ENCODE measurements at places on chromosomes 1 and 21. TPM values are rescaled to one million over a fixed set of nuclear protein-coding genes. Genes with fewer than 3 reads are reported as not detected.

- DNase-seq, result peak; percentile 17
Measured at GRCh38 chr1:210259561-210259960, 27.0 kb downstream of the SERTAD4 start.

- DNase-seq, result peak; percentile 33
Measured at GRCh38 chr1:85148524-85149250, 52.1 kb downstream of the SYDE2 start.

GRCh38 chr1:31628931-31629556 lies 11.6 kb downstream of the HCRTR1 start:
- no peak for DNase-seq

DNA sequence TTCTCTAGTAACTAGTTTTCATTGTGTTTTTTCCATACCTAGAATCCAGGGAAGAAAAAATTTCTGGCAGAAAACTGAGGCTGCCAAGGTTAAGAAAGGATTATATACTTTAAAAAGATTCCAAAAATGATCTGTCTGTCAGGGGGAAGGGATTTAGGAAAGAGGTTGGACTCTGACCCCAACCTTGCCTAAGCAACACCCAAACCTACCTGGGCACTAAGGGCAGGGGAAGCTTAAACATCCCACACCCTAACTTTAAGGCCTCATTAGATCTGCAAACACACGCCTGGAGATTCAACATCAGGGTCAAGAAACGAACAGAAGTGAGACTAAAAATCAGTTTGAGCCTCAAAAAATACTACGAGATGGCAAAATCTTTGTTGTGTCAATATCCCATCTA lies 19.4 kb downstream of the KDM5B start:
- DNase-seq, result no peak

DNA sequence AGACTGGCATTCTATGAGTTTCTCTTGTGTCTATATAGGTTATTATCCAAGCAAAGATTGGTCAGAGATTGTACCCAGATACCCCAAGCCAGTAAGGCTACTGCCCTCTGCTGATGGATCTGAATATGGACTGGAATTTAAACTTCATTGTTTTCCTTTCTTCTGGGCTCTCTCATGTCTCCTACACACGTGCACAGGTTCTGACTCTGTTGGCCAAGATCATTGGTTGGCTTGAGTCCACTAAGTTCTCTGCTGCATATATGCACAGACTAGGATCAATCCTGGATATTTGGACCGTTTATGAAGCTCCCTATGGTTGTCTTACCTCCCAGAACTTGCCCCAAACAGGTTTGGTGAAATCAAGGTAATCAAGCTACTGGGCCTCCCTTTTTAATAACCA lies 69.7 kb downstream of the CC2D1B start:
- peak; percentile 55 for DNase-seq

- DNase-seq, result no peak
Measured at GRCh38 chr21:44966135-44967081, 26.6 kb downstream of the SLX9 start.

DNA sequence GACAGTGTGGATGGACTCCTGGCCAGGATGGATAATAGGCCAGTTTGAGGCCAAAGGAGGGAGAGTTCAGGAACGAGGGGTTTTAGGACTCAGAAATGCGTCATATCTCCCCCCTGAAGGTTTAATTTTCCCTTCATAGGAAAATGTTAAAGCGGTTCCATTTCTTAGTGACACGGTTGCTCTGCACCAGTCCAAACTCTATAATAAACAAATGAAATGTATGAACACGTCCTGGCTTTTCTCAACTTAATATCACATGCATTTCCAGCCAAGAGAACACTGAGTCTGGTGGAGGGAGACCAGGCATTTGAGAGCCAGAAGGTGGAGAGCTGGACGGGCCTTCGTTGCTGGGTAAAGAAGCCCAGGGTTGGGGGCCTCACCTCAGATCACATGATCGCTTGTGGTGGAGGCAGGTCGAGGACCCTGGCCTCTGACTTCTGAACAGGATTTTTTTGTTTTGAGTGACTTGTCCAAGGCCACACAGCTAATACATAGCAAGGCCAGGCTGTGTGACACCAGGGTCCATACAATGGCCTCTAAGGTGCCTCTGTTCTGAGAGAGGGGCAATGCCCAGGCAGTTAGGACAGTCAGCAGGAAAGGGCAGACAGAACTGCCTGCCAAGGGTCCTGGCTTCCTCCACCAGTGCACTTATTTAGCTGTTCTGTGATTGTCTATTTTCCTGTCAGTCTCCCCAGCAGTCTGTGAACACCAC lies 11.4 kb downstream of the SLC1A7 start:
- no peak for DNase-seq

DNA sequence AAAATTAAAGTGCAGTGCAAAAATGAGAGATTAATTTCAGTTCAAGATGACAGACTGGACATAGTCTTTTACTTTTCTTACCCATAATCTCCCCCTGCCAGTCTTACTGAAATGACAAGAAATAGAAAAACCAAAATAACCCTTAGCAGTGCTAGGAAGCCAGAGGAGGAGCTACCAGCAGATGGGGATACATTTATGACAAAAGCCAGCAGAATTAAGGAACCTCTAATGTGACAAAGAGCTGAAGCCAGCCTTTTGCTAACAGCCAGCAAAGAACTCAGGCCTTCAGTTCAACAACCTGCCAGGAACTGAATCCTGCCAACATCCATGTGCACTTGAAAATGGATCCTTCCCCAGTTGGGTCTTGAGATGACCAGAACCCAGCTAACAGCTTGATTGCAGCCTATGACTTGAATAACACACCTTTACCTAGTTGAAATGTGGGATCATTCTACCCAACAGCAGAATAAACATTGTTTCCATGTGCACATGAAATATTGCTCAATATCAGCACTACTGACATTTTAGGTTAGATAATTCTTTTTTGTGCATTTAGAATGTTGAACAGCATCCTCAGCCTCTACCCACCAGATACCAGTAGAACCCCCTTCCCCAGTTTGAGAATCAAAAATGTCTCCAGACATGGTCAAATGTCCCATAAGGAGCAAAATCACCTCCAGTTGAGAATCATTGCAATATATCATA lies 7.9 kb upstream of the TRAF5 start:
- DNase-seq, result no peak

GRCh38 chr1:150005606-150006005 lies 4.9 kb downstream of the OTUD7B start:
- no peak for DNase-seq

DNA sequence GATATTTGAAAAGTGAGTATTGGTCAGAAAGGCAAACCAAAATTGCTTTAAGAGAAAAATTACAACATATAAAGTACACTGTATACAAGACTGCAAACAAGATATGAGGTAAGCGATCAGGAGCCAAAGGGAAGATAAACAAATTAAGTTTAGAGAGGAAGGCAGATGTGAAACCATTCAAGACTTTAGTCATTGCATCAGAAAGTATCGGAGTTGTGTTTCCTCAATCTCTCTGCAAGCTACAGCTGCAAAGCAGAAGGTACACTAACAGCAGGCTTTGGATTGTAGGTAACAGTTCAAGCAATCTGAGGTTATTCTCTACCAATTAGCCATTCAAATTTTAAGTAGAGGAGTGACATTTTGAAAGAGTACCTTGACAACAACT lies 21.3 kb upstream of the TLCD4 start:
- peak; percentile 73 for DNase-seq

DNA sequence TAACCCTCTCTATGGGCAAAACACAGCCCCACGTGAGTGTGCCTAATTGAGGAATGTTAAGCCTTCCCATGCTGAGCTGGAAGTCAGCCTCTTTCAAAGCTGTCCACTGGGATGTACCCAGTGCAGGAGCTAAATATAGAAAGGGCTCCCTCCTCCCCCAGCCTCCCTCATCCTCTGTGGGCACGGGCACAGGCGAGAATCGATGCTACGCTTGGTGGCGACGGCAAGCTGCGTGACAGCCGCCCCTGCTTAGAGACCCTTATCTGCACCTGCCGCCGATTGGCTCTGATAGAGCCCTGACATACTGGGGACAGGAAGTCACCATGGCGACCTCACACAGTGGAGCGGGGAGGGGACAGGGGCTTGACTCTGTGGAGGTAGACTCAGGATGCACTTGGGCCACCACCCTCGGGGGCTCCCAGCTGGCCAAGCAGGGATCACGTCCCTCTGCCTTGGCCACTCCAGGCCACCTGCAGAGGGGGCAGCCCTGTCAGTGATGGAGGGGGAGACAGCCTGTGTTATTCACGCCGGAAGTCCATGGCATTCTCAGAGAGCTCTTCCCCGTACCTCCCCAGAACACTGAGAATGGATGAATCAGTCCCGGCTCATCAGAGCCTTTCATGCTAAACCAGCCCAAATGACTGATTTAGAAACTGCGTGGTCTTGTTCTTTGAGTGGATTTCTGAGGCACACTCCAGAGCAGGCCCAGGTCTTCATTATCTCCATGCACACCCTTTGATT lies 84.8 kb downstream of the KCND3 start:
- DNase-seq, result no peak

- DNase-seq, result peak; percentile 77
Measured at GRCh38 chr1:203316626-203317093, 11.3 kb downstream of the BTG2 start.

GRCh38 chr1:56954664-56955063 lies 11.2 kb downstream of the C8B start:
- no peak for DNase-seq

DNA sequence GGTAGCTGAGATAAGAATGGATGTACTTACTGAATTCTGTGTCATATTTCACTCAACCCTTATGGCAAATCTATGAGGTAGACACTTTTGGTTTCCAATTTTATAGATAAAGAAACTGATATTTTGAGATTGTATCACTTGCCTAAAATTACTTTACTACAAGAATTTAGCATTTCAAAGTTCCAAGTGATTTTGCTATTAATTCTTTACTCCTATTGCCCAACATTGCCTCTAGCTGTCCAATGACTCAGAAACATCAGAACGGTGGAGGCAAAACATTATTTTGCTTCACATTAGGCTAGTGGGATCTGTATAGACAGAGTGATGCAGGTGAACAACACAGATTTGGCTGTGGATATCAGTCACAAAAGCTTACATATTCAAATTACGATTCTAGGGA lies 747.2 kb upstream of the NEGR1 start:
- no peak for DNase-seq

GRCh38 chr1:17682400-17682799 lies 72.7 kb upstream of the ACTL8 start:
- no peak for DNase-seq

DNA sequence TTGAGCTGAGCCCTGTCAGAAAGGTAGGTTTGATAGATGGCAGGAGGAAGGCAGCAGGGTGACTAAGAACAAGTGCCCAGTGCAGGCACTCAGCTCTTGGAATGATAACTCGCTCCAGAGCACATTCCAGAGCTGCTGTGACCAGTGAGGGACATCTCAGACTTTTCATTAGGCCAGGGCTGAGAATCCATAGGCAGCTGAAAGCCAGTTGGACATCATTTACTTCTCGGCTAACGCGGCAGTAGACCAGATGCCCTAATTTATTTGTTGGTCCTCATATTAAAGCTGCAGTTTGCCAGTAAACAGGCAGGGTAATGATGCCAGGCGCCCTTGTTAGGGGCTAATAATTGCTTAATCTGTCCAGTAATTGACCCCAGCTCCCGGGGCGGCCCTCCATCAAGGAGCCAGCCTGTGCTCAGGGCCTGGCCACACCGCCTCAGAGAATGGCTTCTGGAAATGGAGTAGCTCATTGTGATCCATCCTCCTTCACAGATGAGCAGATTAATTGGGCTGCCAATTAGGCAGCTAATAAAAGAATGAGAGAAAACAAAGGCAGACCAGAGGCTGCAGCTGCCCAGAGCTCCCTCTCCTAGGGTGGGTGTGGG lies 122.0 kb downstream of the BEND5 start:
- DNase-seq, result no peak

DNA sequence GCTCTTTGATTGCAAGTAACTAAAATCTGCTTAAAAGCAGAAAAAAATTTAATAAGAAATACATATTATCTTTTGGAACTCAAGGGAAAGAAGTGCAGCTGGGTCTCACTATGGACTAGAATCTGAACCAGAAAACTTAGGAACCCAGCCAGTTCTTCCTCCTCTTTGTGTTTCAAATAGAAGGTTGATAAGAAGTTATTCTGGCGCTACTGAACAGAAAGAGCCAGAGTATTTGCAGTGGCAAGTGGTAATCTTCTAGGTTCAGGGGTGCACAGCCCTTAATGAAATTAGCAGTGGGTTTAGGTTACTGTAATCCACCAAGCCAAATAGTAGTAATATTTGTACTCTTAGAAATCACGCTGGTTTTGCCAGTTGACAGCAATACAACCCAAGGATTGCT lies 28.5 kb downstream of the BTBD8 start:
- DNase-seq, result no peak

DNA sequence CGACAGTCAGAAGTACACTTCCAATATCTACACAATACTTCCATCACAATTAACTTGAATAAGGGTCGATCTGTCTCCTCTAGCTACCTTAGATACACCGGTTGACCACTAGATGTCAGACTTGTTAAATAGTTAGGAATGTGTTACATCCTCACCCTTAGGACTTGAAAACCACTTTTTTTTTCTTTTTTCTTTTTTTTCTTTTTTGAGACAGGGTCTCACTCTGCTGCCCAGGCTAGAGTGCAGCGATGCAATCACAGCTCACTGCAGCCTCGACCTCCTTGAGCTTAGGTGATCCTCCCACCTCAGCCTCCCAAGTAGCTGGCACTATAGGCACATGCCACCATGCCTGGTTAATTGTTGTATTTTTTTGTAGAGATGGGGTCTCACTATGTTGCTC lies 120.4 kb upstream of the GREM2 start:
- DNase-seq, result peak; percentile 66

GRCh38 chr1:17735793-17736192 lies 19.3 kb upstream of the ACTL8 start:
- no peak for DNase-seq

- DNase-seq, result no peak
Measured at GRCh38 chr1:209751627-209752231, 4.1 kb upstream of the TRAF3IP3 start.

DNA sequence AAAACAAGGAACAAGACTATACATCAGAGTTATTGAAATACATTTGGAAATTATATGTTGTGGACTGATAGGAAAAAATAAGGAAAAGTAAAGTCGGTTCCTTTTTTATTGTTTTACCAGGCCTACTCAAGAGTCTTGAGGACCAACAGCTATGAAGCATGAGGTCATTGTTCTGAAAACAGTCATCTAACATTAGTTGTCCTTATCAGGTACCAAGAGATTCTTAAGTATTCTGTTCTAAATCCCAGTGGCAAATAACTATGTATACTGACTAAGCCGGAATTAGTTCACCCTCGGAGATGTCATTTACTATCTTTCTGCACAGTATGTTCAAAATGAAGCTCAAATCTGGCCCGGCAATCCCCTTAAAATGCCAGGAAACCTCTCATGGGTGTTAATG lies 585 bp downstream of the ADGRL4 start:
- DNase-seq, result peak; percentile 27

- DNase-seq, result no peak
Measured at GRCh38 chr21:42440187-42440792, 36.6 kb downstream of the UBASH3A start.

LCE3B gene
- not detected for total RNA-seq

BRDT gene
- total RNA-seq, result not detected

PROK1 gene
- not detected for total RNA-seq

HHAT gene
- 2.3 TPM for total RNA-seq

OR2T33 gene
- total RNA-seq, result not detected

Measured in fibroblast of lung (primary cell).